ENCODE measurements at places on chromosomes 6 and 20. TPM values are rescaled to one million over a fixed set of nuclear protein-coding genes. Genes with fewer than 3 reads are reported as not detected.
A peak's percentile ranks its signal among the peaks of the same experiment; 100 is the strongest.

DNA sequence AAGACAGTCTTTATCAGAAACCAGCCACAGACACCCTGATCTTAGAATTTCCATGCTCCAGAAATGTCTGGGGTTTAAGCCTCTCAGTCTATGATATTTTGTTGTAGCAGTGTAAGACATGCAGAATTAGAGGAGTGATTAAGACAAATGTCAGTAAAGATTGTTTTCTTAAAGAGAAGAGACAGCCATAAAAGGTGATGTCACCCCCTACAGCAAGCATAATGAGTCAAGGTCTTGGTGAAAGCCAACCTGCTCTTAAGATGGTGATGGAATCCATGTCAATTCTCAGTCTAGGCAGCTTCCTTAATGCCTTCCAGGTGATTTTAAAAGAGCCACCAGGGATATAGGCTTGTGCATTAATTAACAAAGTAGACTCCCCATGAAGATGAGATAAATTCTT lies 849.9 kb upstream of the EPHA7 start:
- no peak overlapping the region for H3K27ac ChIP-seq
- H3K4me3 ChIP-seq, result no peak overlapping the region
- H3K27me3 ChIP-seq, result no peaks in the 10 kb centered on the region
- no peak for DNase-seq
- H3K36me3 ChIP-seq, result no peaks in the 10 kb centered on the region

GRCh38 chr6:158284007-158284875 lies 28.0 kb upstream of the TULP4 start:
- no peaks in the 10 kb centered on the region for H3K27me3 ChIP-seq
- no peak for DNase-seq
- peaks cover 26% of the 10 kb centered on the region for H3K4me1 ChIP-seq
- no peaks in the 10 kb centered on the region for H3K36me3 ChIP-seq
- no peak overlapping the region for H3K4me3 ChIP-seq

DNA sequence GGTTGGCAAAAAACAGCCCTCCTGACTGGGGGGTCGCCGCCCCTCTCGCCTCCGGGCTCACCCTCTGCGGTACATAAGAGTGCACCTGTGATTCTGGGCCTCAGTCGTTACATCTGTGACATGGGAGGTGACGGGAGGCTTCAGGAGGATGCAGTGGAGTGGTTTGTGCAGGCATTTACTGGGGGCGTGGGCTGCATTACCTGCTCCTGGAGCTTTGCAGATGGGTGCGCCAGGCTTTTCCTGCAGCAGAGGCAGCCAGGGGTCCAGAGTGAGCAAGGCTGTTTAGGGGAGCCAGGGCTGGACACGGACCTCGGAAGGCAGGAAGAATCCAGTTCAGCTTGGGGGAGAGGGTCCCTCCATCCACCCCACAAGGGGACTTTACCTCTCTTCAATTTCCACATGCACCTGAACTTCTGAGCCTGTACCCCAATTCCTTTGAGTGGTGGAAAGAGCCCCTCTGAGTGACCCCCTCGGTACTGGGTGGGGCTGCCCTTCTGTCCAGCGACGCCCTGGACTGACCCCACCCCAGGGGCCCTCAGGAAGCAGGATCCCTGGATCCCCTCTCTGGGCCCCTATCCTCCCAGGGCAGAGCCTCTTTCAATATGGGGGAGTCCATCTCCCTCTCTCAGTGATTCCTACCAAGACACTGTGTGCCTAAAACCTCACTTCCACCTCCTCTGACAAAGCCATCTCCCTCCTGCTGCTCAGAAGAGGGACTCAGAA lies 134.0 kb downstream of the TAF4 start:
- H3K27ac ChIP-seq, result no peak overlapping the region
- H3K4me1 ChIP-seq, result no peaks in the 10 kb centered on the region
- no peaks in the 10 kb centered on the region for H3K36me3 ChIP-seq
- DNase-seq, result peak; percentile 50
- no peak overlapping the region for H3K4me3 ChIP-seq

GRCh38 chr20:64188682-64189529 lies 24.7 kb downstream of the MYT1 start:
- DNase-seq, result no peak
- no peak overlapping the region for H3K27ac ChIP-seq
- peaks cover 17% of the 10 kb centered on the region for H3K27me3 ChIP-seq
- no peak overlapping the region for H3K4me3 ChIP-seq
- H3K4me1 ChIP-seq, result no peaks in the 10 kb centered on the region
- no peaks in the 10 kb centered on the region for H3K36me3 ChIP-seq

- no peaks in the 10 kb centered on the region for H3K36me3 ChIP-seq
- H3K27ac ChIP-seq, result no peak overlapping the region
- no peak overlapping the region for H3K4me3 ChIP-seq
- no peak for DNase-seq
- no peaks in the 10 kb centered on the region for H3K27me3 ChIP-seq
Measured at GRCh38 chr6:136728976-136729515, 63.2 kb downstream of the MAP3K5 start.

DNA sequence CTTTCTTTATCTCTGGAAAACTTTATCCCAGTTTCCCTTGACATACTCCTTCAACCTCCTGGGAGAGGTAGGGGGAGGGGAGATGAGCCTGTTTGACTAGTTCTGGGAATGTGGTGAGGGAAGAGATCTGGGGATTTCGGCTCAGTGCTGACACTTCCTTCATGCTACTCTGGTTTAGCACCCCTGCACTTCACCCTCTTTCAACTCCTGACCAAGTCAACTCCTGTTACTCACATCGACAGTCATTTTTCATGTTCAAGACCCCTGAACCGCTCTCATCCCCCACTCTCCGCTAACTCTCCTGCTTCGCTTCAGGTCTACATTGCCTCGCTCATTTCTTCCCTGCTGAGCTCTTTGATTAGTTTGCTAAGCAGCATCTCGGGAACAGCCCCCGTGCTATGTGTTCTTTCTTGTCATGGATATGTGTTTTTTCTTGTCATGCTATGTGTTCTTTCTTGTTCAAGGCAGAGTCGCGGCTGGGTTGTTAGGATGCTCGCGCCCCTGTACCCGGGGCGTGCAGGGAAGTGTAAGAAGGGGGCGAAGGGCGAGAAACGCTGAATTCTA lies 16.6 kb upstream of the TRIM27 start:
- H3K27ac ChIP-seq, result peak overlapping the region; percentile 83
- H3K4me1 ChIP-seq, result peaks cover 36% of the 10 kb centered on the region
- H3K27me3 ChIP-seq, result no peaks in the 10 kb centered on the region
- peak; percentile 73 for DNase-seq
- H3K36me3 ChIP-seq, result no peaks in the 10 kb centered on the region

DNA sequence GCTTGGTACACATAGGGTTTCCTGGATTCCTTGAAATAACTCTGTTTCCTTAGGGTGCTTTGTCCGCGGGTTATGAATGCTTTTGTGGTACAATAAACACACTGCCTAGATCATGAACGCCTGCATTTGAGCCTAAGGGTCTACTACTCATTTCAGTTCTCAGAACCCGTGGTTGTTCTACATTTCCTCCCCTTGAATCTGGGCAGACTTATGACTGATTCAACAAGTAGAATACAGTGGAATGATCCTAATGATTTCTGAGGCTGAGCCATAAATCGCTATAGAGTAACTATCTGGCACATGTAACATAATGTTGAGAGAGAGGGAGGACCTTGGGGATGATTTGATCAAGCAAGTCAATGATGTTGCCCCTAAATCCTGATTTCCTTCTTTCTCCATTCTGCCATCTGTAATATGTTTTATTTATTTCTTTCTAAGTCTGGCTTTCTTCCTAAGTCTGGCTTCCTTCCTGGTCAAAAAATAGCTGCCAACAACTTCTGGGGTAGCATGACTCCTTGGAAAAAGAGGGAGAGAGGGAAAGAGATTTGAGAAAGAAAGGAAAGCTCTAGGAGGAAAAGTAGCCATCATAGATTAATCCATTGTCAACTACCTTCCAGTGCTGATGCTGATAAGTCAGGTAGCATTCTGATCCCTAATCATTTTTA lies 23.0 kb downstream of the ABRACL start:
- no peaks in the 10 kb centered on the region for H3K36me3 ChIP-seq
- DNase-seq, result no peak
- H3K4me3 ChIP-seq, result no peak overlapping the region
- H3K27ac ChIP-seq, result no peak overlapping the region

DNA sequence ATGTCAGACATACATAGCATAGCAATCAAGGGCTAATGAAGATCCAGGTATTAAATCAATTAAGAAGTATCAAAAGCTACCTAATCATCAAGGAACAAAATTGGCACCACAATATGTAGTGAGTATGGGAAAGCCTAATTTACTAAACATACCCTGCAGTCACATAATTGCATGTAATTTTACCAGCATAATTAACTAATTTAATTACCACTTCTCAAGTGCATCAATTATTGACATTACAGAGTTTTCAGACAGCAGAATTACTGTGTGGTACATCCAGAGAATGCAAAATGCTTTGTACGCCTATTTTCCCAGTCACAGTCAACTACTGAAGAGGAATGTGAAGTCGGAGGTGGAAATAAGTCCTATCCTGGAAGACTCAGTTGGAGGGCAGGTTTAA lies 279.0 kb upstream of the ID4 start:
- no peaks in the 10 kb centered on the region for H3K27me3 ChIP-seq
- no peaks in the 10 kb centered on the region for H3K36me3 ChIP-seq
- H3K27ac ChIP-seq, result no peak overlapping the region
- no peak overlapping the region for H3K4me3 ChIP-seq
- peaks cover 5% of the 10 kb centered on the region for H3K4me1 ChIP-seq

The IRF4 gene
- total RNA-seq, result 17.3 TPM

The EPPIN gene
- not detected for total RNA-seq
